ENCODE measurements at places on chromosomes 3 and 15.

DNA sequence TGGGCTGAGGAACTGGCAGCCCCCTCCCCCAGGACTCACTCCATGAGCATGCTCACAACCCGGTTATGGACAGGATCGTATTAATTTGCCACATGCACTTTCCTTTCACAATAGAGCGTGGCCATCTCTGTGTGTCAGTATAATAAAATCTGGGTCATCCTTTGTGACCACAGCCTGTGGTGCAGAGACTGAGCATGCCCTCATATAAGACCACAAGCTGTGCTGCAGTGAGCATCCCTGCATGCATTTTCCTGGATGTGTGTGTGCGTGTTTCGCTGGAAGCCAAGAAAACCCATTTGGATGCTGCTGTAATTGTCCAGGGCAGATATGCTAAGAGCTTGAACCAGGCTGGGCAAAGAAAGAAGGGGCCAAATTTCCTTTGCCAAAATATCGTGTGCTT lies 39.7 kb downstream of the CYP11A1 start:
- no peak for DNase-seq

- DNase-seq, result no peak
Observed at GRCh38 chr15:66850078-66850991, 148.3 kb downstream of the SMAD6 start.

GRCh38 chr15:88543065-88543776 lies 3.3 kb downstream of the DET1 start:
- no peak for DNase-seq

DNA sequence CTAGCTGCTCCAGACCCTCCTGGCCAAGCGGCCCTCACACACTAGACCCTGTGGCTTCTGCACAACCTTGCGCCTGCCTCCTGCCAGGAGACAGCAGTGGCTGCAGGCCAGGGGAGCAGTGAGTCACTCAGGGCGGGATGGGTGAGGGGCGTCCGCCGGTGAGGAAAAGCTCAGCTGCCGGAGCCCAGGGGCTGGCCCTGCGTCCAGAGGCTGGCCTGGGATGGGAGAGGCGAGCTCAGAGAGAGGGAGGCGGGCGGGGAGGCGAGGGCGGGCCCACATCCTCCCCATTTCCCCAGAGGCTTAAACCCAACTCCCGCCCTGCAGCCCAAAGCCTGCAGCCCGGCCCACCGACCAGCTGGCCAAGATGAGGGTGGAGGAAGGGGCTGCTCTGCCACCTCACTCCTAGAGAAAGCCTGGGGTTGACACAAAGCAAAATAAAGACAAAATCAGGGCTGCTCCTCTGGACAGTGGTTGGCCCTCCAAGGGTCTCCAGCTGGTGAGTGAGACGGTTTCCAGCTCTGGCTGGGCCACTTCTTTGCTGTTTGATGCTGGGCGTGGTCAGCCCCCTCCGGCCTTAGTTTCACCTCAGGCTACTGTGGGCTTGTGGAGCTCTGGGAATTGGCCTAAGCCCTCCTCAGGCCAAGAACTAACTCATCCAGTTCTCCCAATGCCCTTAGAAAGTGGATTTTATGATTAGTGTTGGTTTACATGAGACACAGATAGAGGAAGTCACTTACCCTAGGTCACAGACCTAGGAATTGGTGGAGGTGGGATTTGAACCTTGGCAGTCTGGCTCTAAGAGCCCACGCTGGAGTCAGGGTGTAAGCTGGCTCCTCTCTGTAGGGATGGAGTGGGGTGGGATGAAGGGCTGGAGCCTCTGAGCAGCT lies 50.6 kb downstream of the IQSEC1 start:
- DNase-seq, result no peak

GRCh38 chr15:31776039-31776438 lies 254.3 kb upstream of the CHRNA7 start:
- DNase-seq, result no peak
